ENCODE measurements at places on chromosomes 13 and 19.

- no peak for DNase-seq
Measured at GRCh38 chr13:25447396-25447795, 75.6 kb downstream of the ATP8A2 start.

DNA sequence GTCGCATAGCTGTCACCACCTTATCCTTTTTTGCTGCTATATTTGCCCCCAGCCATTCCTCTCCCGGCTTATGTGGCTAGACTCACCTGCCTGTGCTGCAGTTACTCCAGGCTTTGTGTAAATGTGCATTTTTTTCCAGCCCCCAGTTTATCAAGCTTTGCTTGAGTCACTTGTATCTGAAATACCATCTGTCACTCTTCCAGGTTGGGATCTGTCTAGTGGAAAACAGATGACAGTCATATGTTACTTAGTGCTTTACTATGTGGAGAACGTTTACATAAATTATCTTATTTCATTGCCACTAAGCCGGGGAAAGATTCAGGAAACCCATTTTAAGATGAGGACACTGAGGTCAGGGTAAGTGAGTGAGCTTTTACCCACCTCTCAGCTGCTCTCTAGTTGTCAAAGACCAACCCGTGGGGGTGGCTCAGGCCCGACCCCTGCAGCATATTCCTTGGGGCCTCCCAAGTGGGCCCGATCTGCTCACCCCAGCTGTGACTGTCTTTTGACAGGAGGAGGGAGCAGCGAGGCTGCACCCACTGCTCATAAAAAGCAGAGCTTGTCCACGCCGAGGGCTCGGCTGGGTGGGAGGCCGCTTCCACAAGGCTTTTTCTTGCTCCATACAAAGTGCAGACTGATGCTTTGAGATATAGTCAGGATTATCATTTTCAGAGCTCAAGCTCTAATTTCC is 7.2 kb downstream of the GJB2 start:
- DNase-seq: no peak

DNA sequence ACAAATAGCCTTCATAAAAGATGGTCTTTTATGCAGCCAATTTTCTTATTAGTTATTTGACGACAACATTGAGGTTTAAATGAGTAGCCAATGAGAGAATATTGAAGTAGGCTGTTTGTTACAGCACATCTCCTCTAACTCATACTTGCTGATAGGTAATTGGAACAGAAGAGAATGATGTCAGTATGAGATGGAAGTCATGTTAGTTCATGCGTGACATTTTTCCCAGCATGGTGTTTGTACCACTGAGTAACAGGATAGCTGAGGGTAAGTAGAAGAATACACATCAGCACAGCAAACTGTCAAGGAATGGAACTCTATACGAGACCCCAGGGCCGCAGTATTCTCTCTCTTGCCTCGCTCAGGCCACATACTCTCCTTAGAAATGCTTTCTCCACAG is 37.2 kb downstream of the COL4A2 start:
- DNase-seq: peak; percentile 56

DNA sequence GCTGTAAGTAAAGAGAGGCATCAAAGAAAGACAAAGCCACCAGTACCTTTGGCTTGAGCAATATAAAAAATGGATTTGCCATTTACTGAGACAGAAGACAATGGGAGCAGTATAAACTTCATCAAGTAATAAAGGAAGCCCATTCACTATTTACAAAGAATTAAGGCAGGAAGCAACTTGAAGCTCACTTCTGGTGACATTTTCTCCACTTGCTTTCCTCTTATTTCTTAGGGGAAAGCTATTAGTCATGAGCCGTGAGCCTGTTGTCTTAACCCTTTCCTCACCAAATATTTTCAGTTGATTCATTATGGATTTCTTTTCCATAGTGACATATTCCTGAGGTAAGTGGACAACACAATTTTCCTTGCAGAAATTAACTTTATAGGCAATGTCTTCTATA is 156.8 kb downstream of the DNAJC3 start:
- peak; percentile 55 for DNase-seq

- no peak for DNase-seq
Measured at GRCh38 chr19:32220951-32221350, 124.5 kb upstream of the ZNF507 start.

- peak; percentile 50 for DNase-seq
Measured at GRCh38 chr13:80712026-80712425, 371.1 kb upstream of the SPRY2 start.

GRCh38 chr13:110876609-110877008 is 38.3 kb downstream of the ANKRD10 start:
- DNase-seq: no peak

DNA sequence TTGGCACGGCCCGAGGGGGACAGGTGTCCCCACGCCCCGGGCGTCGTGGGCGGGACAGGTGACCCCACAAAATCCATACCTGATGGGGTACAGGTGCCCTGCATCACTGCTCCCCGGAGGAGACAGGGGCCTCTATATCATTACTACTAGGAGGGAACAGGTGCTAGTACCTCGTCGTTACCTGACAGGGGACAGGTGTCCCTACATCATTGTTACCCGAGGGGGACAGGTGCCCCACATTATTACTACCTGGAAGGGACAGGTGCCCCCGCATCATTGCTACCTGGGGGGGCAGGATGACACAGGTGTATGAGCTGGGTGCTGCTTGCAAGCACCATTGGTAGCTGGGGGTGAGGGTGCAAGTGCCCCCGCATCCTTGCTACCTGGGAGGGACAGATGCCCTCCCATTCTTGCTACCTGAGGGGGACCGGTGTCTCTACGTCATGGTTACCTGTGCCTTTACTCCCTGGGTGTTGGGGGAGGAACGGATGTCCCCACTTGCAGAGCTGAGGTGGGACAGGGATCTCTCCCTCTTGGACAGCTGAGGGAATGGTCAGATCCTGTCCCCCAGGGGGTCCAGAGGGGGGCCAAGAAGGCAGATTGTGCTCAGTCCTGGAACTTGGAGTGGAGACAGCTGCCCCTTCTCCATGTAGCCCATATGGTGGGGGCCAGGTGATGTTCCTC is 620 bp downstream of the CRTC1 start:
- no peak for DNase-seq

GRCh38 chr13:20491926-20492435 is 33.7 kb downstream of the CRYL1 start:
- peak; percentile 74 for DNase-seq

DNA sequence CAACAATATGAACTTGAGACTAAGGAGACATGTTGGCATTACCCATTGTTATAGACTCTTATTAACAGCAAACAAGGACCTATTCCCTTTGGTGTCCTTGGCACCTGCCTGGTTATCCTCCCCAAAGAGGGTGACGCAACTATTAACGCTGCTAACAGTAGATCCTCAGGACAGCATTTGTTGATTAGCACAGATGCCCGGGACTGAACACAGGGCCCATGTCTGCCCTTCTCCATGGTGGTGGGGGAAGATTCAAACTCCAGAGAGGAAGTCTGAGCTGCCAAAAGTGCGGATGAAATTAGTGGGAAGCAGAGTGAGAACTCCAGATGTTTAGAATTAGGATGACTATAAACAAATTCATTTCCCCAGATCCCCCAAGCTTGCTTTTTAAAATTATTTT is 101.2 kb upstream of the RAP2A start:
- DNase-seq: no peak

DNA sequence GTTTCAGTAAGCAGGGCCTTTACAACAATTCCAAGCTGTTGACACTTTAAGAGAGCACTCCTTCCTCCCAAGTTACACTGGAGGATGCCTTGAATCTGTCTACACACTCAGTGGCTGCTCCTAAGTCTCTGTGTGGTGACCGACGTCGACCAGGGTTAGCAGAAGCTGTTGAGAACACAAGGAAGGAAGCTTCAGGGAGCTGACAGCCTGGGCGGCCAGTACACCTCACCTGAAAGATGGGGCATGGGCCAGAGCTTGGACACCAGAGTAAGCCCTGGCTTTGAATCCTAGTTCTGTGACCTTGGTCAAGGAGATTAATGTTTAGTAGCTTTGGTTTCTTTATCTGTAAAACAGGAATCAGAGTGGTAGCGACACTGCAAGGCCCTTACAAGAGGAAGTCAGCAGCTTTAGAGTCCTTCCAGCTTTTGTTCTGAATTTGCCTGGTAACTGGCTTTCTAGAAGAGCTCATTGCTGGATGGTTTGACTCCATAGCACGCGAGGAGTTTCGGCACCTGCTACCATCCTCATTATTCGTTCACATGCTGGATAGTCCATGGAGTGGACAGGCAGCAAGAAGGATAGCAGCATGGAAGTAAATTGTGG is 214.2 kb downstream of the FGF9 start:
- DNase-seq: no peak

- peak; percentile 73 for DNase-seq
Measured at GRCh38 chr19:49347835-49348234, 12.6 kb downstream of the CD37 start.

GRCh38 chr13:79455331-79455730 is 25.6 kb upstream of the NDFIP2 start:
- DNase-seq: no peak

DNA sequence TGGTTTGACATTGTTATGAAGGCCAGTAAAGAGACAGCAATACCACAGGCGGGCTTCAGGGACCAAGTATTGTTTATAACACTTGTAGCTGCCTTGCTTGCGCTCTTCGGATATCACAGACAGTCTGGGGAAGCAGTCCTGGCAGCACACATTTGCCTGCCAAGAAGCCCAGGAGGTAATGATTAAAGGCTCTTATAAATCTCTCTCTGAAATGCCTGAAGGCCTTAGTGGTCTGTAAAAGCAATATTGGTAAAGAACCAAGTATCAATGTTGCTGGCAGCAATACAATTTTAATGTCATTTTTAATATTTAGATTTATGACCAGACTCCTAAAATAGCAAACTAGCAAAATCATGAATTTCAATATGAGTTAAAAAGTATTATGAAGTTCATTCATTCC is 1312.4 kb downstream of the PCDH9 start:
- DNase-seq: no peak

DNA sequence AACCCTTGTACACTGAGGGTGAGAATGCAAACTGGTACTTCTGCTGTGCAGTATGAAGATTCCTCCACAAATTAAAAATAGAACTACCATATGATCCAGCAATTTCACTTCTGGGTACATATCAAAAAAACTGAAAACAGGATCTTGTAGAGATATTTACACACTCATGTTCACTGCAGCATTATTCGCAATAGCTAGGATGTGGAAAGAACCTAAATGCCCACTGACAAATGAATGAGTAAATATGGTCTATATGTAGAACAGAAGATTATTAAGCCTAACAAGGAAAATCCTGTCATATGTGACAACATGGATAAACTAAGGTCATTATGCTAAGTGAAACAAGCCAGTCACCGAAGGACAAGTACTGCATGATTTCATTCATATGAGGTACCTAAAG is 304.7 kb downstream of the ENOX1 start:
- no peak for DNase-seq

- no peak for DNase-seq
Measured at GRCh38 chr19:50203281-50204080, at the start of gene MYH14. Gene MYH14, plus strand, starts transcription at chr19:50203622. Its CDS starts 6,744 bp downstream, at chr19:50210366.

DNA sequence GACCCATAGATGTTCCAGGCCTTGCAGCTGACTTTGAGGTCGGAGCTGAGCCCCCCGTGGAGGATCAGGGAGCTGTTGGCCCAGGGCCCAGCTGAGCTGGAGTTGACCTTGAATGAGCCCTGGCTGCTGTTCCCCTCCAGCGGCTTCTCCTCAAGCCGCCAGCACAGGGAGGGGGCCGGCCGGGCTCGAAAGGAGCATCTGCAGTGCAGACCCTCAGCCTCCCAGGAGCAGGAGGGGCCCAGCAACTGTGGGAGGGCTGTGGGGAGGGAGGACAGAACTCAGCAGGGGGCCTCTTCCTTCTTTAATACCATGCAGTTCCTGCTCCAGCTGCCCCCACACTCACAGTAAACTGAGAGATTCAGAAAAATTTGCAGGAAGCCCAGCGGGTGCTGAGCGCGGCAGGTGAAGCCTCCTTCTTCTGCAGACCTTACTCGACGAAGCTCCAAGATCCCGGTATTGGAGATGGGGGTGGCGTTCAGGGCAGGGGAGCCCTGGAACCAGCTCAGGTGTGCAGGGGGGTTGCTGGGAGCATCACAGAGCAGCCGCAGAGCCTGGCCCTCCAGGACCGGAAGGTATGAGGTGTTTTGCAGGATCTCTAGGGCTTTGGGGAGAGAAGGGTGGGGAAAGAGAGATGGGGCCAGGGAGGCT is 2.6 kb downstream of the SIGLEC5 start:
- no peak for DNase-seq

DNA sequence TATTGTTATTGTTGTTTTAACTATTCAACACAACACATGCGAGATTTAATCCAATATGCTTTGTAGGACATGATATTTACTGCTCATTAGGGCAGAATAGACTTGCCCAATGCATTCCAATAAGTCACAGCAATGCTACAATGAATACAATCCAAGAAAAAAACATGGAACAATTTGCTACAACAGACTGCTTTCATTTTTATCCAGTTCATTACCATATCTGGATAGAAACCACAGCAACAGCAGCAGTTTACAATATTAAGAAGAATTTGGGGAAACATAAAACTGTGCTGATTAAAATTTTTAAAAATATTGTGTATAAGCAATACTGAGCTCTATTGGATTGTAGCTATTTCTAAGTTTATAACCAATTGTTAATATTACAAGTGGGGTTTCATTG is 833.0 kb downstream of the DIAPH3 start:
- DNase-seq: no peak

DNA sequence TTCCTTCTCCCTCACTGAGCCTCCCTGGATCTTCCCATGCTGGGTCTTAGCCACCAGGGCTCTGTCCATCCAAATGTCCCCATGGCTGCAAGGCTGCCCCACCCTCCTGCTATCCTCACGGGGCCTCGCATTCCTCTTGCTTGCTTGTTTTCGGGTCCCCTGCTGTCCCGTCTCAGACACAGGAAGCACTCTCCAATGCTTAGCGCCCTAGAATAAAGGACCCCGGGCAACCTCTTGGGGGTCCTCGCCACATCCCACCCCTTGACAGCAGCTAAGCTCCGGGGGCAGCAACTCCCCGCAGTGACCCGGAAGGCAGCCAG is 23.7 kb downstream of the SH3GL1 start:
- no peak for DNase-seq

GRCh38 chr13:49373716-49374115 is 70.1 kb downstream of the CAB39L start:
- DNase-seq: no peak

GRCh38 chr19:51333836-51334460 is 8.0 kb downstream of the VSIG10L start:
- no peak for DNase-seq

DNA sequence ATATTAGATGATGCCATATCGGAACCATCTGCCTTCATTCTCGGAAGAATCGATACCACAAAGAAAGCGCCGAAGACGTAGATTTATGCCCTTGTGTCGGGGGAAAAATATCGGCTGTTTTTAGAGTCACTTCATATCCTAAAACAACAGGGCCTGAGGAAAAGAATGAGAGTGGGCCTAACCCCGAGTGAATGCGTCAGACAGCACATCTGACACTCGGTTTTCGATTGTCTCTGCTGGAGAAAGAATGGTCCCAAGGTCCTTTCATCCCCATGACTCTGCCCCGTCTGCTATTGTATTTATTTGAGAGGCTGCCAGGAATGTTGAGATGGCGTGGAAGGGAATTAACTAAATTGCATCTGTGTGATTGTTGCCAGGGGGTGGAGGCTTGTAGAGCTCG is 46.1 kb downstream of the CHST8 start:
- DNase-seq: no peak

All from bronchial epithelial cell (primary cell).